Activated CD8-positive, alpha-beta memory T cell treated with anti-CD3 and anti-CD28 coated beads, Interleukin-2, amount 50 U/mL, for 4 hours (primary cell): ENCODE measurements at places on chromosomes 7 and 10.
A peak's percentile ranks its signal among the peaks of the same experiment; 100 is the strongest.

GRCh38 chr10:51879238-51879637, 179.8 kb upstream of the CSTF2T start:
- no peak for DNase-seq

GRCh38 chr10:43237631-43238446, 29.0 kb downstream of the RASGEF1A start:
- DNase-seq: peak; percentile 12

- DNase-seq: no peak
Observed at GRCh38 chr10:67603086-67603485, 92.9 kb downstream of the CTNNA3 start.

DNA sequence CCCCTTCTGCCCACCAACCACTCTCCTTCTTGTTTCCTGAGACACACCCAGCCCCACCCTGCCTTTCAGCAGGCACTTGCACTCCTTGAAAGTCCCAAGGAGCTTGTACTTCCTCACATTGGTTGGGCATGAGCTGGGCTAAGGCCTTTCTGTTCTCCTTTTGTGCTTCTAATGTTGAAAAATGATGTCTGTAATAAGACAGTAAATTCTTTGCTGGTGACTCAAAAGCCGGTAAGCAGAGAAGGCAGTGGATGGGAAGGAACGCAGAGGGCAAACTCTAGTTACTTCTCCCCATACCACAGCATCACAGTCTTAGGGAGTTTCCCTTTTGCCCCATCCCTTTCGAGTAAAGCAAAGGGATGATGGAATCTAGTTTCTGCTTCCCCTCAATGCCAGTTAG, 185.6 kb downstream of the PLXNA4 start:
- no peak for DNase-seq

- DNase-seq: no peak
Observed at GRCh38 chr7:30896783-30897637, 14.6 kb upstream of the AQP1 start.

DNA sequence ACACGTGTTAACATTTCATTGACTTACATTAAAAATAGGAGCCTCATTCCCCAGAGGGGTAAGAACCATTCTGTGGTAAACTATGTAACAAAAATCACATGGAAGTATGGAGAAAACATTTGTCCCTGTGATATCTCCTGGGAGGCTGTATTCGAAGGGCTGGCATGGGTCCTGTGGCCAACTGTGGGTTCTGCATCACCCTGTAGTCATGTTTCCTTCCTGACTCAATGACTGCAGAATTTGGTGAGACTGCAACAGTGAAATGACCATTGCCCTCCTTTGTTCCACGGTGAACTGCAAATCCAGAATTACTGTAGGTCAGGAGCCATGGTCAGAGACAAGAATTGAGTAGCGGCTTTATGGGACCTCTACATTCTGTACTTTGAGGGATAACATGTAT, 3.6 kb upstream of the ZEB1 start:
- DNase-seq: no peak
